ENCODE measurements at places on chromosomes 6 and 20. TPM values are rescaled to one million over a fixed set of nuclear protein-coding genes. Genes with fewer than 3 reads are reported as not detected.

DNA sequence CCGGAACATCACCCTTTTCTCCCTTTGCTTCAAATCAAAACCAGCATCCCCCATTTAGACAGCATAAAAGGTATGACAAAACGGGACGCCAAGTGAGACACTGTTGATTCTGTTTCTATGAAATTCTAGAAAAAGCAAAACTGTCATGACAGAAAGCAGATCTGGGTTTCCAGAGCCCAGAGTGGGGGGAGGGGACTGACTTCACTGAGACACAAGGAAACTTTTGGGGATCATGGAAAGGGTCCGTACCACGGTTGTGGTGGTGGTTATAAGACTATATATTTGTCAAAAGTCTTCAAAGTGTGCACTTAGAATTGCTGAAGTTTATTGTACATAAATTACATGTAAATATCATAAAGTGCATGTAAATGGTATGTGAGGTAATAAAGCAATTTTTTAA lies 82.6 kb downstream of the SLC22A3 start:
- H3K27ac ChIP-seq: peak overlapping the region; percentile 70
- H3K36me3 ChIP-seq: no peaks in the 10 kb centered on the region
- H3K4me3 ChIP-seq: no peak overlapping the region
- H3K27me3 ChIP-seq: no peaks in the 10 kb centered on the region

Gene PRPH2
- 0.75 TPM for polyA plus RNA-seq

DNA sequence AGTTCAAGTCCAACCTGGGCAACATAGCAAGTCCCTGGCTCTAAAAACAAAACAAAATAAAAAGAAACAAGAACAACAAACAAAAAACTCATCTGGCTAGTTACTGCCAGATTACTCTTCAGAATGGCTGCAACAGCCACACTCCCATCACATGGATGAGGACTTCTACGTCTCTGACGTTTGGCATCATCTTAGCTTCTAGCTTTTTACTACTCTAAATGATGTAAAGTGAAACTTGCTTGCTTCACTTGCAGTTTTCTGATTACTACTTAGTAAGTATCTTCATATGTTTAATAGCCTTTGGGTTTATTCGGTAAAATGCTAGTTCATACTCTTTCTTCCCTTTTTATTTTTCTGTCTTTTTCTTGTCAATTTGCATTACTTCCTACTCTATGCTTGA lies 161.1 kb upstream of the CARMIL1 start:
- no peak overlapping the region for H3K4me3 ChIP-seq
- H3K27me3 ChIP-seq: no peaks in the 10 kb centered on the region
- no peak for DNase-seq
- no peaks in the 10 kb centered on the region for H3K4me1 ChIP-seq

DNA sequence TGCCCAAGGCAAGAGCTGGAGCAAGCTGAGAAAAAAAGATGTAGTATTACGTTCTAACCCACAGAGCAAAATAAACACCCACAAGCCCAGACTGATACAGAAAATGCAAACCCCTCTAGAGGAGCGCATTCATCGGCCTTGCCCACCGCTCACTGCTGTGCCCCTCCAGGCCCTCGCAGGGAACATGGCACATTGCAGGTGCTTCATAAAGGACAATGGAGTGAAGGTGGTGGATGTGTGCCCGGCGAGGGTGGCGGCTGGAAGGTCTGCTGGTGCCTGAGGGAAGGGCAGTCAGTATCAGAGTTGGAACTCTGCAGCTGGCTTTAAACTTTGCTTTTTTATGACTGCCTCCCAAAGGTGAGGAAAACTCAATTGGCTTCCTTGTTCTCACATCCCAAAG lies 18.5 kb upstream of the IRF4 start:
- H3K27me3 ChIP-seq: no peaks in the 10 kb centered on the region
- no peak overlapping the region for H3K27ac ChIP-seq
- no peaks in the 10 kb centered on the region for H3K4me1 ChIP-seq
- no peaks in the 10 kb centered on the region for H3K36me3 ChIP-seq
- no peak for DNase-seq

DNA sequence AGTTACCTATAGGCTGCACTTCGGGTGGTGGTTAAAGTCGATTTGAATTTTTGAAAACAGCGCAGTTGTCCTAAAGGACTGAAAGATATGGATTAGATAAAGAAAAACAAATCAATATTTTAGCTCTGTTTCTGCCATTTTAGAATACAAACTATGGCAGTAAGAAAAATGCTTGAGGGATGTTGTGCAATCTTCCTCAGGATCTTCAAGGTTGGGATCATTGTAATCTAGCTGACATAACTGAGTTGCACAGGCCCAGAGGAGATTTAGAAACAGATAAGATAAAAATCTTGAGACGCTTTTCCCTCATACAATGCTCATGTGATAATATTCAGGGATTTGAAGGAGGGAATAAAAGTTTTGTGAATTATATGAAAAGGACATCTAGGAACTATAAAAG lies 926 bp downstream of the PEX3 start:
- peaks cover 7% of the 10 kb centered on the region for H3K4me1 ChIP-seq
- H3K27ac ChIP-seq: no peak overlapping the region
- peak overlapping the region; percentile 96 for H3K4me3 ChIP-seq
- H3K36me3 ChIP-seq: no peaks in the 10 kb centered on the region

Gene BPI
- 1.5 TPM for polyA plus RNA-seq

DNA sequence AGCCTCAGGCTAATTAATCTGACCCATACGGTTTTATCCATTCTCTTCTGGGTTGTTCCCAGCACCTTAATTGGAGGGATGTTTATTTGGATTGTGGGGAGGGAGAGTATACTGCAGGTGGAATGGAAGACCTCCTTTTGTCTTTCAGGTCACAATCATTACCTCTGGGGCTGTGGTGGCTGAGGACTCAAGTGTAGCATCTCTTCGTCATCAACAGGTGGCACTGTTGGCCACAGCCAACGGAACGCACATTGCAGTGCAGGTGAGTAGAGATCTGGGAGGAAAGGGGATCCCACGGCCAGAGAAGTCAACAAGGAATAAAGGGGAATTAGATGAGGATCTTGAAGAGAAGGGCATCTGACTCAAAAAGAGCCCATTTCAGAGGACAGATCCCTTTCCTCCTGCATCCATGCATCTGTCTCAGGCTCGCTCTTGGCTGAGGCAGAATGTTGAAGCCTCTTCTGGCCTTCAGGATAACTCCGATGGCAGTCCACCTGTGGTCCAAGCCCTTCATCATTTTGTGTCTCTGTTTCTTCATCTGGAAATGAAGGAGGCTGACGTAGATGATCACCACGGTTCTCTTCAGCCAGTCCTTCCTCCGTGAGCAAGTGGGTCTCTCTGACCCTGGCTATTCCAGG lies 3.2 kb upstream of the DEF6 start:
- H3K36me3 ChIP-seq: peaks cover 3% of the 10 kb centered on the region
- no peaks in the 10 kb centered on the region for H3K27me3 ChIP-seq
- H3K27ac ChIP-seq: no peak overlapping the region
- peaks cover 10% of the 10 kb centered on the region for H3K4me1 ChIP-seq
- H3K4me3 ChIP-seq: no peak overlapping the region

Gene GPLD1
- polyA plus RNA-seq: 0.41 TPM

DNA sequence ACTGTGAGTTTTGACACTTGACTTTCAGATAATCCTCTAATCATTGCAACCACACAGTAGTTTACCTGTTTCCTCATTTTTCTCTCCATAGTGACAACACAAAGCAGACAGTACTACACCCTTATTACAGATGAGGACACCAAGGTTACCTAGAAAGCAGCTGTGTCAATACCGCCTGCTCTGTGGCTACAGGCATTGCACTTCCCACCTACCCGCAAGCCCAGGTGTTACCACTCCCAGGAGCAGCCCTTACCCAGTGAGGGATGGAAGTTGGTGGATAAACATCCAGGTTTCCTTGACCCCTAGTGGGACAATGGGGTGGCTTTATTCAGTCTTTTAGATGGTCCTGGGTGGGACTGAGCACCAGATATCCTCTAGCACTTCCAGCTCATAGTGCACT lies 503.6 kb downstream of the PTPRT start:
- H3K4me1 ChIP-seq: no peaks in the 10 kb centered on the region
- DNase-seq: no peak
- H3K4me3 ChIP-seq: no peak overlapping the region
- H3K36me3 ChIP-seq: no peaks in the 10 kb centered on the region
- no peaks in the 10 kb centered on the region for H3K27me3 ChIP-seq

DNA sequence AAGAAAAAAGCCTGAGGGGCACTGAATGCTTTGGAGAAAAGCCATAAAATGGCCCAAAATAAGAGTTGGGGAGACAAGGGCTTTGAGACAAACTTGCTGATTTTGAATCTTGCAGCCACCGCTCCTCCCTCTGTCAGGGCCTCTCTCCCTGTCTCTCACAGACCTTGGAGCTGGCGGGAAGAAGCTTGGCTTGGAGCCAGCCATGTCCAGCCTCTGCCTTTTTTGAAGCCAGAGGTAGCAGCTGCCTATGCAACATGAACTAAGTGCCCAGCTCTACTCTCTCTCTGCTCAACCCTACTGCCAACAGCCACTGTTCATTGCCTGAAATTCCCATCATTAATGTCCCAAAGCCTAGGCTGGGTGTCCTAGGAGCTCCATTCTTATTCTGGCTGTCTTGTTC lies 63.7 kb upstream of the CTNNBL1 start:
- H3K27me3 ChIP-seq: no peaks in the 10 kb centered on the region
- no peak for DNase-seq
- no peak overlapping the region for H3K4me3 ChIP-seq
- no peak overlapping the region for H3K27ac ChIP-seq
- H3K36me3 ChIP-seq: no peaks in the 10 kb centered on the region

- H3K36me3 ChIP-seq: no peaks in the 10 kb centered on the region
- no peak overlapping the region for H3K4me3 ChIP-seq
- H3K4me1 ChIP-seq: no peaks in the 10 kb centered on the region
- no peaks in the 10 kb centered on the region for H3K27me3 ChIP-seq
- no peak for DNase-seq
These were observed 476.9 kb downstream of the KHDRBS2 start for GRCh38 chr6:61809004-61809595.

- H3K4me1 ChIP-seq: no peaks in the 10 kb centered on the region
- H3K4me3 ChIP-seq: no peak overlapping the region
- DNase-seq: no peak
These were observed 33.2 kb downstream of the HLA-DRA start for GRCh38 chr6:32472781-32473375.

DNA sequence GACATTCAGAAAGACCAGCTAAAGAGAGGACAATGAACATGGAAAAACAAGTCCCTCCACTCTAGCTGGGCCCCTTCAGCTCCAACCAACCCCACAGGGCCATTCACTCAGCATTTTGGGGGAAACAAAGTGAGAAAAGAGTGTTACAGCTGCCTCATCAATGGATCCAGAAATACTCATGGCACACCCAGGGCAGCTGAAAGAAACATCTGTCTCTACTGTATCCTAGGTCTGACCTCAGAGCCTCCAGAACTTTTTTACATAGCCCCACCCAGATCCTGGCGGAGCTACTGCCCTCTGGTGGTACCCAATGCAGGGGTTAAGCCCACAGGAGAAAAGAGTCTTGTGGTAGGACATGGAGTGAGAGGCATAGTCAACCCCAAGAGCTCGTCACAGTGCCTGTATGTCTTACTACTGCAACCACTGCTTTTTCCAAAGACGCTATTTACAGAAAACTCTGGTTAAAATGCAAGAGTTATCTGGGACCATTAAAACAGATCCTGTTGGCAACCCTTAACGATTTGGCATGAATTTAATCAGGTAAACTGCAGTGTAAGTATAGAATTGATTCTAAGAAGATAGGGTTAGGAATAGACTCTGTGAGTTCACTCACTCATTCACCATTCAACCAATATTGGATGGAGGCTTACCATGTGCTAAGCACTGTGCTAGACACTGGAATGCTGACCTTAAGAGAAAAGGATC lies 37.4 kb upstream of the FAM83C start:
- H3K27me3 ChIP-seq: no peaks in the 10 kb centered on the region
- no peak for DNase-seq
- no peak overlapping the region for H3K27ac ChIP-seq
- H3K4me3 ChIP-seq: no peak overlapping the region
- H3K36me3 ChIP-seq: no peaks in the 10 kb centered on the region

Gene CASS4
- polyA plus RNA-seq: 0.22 TPM

Gene BCAS4
- polyA plus RNA-seq: 17.1 TPM

DNA sequence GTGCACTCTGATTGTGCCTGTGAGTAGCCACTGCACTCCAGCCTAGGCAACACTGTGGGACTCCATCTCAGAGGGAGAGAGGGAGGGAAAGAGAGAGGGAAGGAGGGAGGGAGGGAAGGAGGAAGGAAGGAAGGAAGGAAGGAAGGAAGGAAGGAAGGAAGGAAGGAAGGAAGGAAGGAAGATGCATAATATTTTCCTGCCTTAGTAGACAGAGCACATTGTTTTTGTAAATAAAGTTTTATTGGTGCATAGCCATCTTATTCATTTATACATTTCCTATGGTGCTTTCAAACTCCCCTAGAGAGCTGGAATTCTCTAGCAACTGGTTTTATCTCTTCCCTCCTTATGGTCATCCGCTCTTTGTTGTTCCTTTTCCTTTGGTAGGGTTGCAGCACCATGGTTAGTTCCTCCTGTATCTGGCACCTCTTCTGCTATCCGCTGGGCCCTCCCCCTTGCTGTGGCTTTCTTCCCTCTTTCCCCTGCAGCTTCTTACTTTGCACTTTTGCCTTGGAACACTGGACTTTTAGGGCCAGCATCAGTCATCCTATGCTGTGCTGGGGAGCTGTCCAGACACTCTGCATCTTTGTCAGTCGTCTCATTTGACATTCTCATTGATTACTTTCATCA lies 20.2 kb downstream of the GPR6 start:
- DNase-seq: peak; percentile 15
- H3K27me3 ChIP-seq: no peaks in the 10 kb centered on the region
- no peak overlapping the region for H3K4me3 ChIP-seq
- no peaks in the 10 kb centered on the region for H3K4me1 ChIP-seq
- H3K36me3 ChIP-seq: no peaks in the 10 kb centered on the region

Gene SAMHD1
- 13.7 TPM for polyA plus RNA-seq

Gene VSX1
- not detected for polyA plus RNA-seq

GRCh38 chr20:16714751-16715150 lies 15.1 kb upstream of the SNRPB2 start:
- no peaks in the 10 kb centered on the region for H3K4me1 ChIP-seq
- no peak overlapping the region for H3K4me3 ChIP-seq
- no peak overlapping the region for H3K27ac ChIP-seq
- no peaks in the 10 kb centered on the region for H3K36me3 ChIP-seq
- no peaks in the 10 kb centered on the region for H3K27me3 ChIP-seq

Gene CLIC5
- polyA plus RNA-seq: 54.3 TPM

DNA sequence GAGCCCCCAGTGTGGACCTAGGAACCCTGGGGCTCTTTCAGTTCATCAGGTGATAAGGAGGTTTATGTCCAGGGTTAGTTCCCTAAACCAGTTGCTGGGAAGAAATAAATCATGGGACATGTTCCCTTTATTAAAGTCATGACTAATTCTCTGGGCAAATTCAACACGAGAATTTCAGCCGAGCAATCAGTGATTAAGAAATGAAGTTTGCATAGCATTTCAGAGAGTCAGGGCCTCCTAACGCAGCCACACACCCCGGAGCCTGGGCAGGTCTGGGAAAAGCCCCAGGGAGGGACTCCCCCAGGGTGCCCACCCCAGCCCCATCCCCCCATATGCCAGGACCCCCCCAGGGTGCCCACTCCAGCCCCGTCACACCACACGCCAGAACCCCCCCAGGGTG lies 20.1 kb downstream of the SLCO4A1 start:
- no peak for DNase-seq
- peaks cover 3% of the 10 kb centered on the region for H3K4me1 ChIP-seq
- H3K27me3 ChIP-seq: no peaks in the 10 kb centered on the region
- no peak overlapping the region for H3K4me3 ChIP-seq
- H3K36me3 ChIP-seq: no peaks in the 10 kb centered on the region

All from kidney (tissue), 22 donors.